ENCODE measurements at places on chromosomes 11 and 22.

DNA sequence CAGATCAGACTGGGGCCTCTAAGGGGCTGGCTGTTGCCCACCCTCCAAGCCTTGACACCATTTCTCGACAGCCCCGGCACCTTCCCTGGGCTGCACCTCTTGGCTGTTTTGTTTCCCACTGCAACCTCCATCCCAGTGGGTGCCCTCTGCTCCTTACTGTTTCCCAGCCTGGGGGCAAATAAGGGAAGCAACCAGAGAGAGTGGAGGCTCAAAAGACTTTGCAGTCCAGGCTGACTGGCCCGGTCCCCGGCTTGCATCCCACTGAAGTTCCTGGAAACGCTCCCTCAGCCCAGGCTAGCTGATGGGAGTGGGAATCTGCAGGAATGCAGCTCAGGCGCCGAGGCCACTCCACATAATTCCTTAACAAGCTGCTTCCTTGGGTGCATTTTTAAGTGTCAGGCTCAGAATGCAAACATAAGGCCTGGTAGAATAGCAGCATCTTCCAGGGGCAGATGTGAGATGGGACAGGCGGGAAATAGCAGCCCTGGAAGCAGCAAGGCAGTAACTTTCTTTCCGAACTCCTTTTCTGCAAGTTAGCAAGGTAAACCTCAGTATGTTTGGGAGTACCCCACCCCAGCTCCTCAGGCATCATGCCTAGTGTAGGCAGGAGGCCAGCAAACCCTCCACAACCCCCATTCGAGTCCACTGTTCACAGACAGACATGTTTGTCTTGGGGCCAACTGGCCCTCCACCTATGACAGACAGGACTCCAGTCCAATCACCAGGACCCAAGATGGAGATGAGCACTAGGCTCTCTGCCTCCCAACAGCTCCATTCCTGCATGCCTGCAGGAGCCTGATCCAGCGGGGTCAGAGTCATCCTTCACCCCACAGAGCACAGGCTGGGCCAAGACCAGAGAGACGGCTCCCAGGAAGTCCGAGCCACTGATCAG is 39.3 kb downstream of the RPL27A start:
- no peak for DNase-seq

- DNase-seq: no peak
Observed at GRCh38 chr11:4798427-4799183, 5.6 kb downstream of the OR52R1 start.

GRCh38 chr11:33564856-33565453 is 135.7 kb downstream of the C11orf91 start:
- no peak for DNase-seq

- no peak for DNase-seq
Observed at GRCh38 chr22:24059121-24059520, 48.0 kb downstream of the CABIN1 start.

GRCh38 chr11:119065369-119065768 is 2.2 kb upstream of the VPS11 start:
- peak; percentile 37 for DNase-seq

All from cerebellar cortex (tissue), 1 donor.